ENCODE measurements at places on chromosomes 3 and 15.

DNA sequence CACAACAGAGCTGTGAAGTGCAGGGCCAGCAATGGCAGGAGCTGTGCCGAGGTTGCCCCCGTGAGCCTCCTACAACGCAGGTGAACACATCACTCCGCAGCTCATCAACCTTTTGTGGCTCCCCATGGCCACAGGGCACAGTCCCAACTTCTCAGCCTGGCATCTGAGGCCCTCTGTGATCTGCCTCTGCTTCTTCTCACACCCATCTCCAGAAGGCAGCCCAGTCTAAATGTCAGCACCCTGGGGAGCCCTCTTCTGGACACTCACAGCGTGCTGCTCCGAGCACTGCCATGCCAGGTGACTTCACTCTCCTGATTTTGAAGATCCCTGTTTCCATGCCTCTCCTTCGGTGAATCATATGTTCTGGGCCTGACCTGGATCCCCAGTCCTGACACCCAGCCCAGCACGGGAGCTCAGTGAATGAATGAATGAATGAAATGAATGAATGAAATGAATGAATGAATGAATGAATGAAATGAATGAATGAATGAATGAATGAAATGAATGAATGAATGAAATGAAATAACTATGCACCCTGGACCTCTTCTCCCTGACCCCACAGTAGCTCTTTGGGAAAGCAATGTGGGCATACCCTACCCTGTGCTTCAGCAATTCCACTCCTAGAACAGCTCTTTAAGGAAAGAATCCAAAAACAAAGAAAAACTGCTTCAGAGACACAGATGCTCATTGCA is 17.9 kb upstream of the SKIC8 start:
- no peak for DNase-seq

DNA sequence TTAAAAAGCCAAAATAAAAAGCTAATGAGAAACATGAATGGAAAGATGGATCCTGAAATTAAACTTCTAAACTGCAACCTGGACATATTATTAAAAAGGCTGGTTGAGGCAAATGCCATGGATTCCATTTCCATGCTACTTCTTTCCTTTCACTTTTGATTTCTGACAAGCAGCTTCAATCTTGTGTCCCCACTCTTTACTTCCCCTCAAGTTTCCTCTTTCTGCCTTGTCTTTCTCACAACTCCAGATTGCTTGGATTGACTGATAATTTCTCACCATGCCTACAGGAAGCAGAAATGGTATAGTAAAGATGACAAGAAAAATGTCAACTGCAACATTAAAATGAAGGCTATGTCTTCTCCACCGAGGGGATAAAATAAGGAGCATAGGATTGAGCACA is 1136.7 kb downstream of the TUSC7 start:
- no peak for DNase-seq

DNA sequence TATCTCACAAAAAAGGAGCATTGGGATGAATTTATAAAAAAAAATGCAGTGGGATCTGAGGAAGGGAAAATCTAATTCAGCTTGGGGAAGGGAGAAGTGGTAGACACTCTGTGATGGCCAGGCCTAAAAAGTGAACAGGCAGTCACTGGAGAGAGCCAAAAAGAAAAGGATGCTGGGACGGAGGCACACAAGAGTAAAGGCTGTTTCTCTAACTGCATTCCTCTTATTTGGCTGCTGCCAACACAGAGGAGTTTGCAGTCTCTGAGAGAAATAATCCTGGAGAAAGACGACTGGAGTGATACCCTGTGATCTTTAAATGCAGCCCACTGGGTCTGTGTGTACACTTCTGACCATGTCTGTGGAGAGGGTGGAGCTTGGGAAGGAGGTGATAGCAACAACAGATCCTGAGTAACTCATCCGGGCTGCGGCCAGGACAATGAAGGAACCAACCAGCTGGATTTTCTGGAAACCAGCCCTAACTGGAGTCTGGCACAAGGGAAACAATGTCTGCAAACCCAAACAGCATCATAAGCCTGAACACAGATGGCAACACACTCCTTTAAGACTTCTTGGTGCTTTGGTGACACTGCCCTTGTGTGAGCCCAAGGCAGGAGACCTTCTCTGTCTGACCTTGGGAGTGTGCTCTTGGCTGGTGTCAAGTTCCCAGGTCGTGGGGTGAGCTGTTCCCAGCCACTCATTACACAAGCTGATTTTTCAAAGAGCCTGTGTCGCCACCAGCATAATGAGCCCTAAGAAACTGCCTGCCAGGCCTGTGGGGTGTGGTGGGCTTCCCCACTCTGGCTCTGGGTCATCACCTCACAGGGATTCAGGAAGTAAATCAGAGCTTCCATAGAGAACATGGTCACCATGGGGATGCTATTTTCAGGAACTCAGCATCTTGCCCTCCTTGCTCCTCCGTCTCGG is 8.0 kb downstream of the FYCO1 start:
- DNase-seq: no peak

- no peak for DNase-seq
Measured at GRCh38 chr3:98855806-98856400, 45.6 kb downstream of the DCBLD2 start.

- no peak for DNase-seq
Measured at GRCh38 chr3:127134887-127135240, 58.1 kb upstream of the PRR23E start.

GRCh38 chr3:141998669-141999290 is 122.3 kb downstream of the ATP1B3 start:
- DNase-seq: no peak

- DNase-seq: no peak
Measured at GRCh38 chr3:48997102-48997635, 7.1 kb downstream of the P4HTM start.

GRCh38 chr3:50518436-50518835 is 15.0 kb upstream of the CACNA2D2 start:
- DNase-seq: no peak

GRCh38 chr3:129341331-129342141 is 62.9 kb downstream of the HMCES start:
- no peak for DNase-seq

DNA sequence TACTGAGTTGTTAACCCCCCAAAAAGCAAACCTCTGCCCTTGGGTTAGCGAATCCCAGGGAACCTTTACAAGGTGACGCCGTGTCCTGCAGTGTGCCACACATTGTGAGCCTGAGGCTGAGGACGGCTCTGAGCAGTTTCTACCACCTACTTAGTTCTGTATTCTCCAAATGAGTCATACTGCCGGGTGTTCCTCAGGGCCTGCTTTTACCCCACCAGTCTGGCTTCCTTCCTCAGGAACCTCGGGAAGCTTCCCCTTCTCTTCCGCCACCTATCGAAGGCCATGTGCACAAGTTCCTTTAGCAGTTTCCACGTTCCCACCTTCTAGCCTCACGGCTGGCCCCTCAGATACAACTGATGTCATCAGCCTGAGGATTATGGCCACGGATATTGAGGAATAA is 384.0 kb upstream of the TPM1 start:
- no peak for DNase-seq

GRCh38 chr3:122233101-122233952 is 49.9 kb downstream of the CASR start:
- no peak for DNase-seq

- no peak for DNase-seq
Measured at GRCh38 chr3:36832406-36832805, 68.1 kb upstream of the DCLK3 start.

- no peak for DNase-seq
Measured at GRCh38 chr3:13240928-13241618, 167.8 kb upstream of the IQSEC1 start.

DNA sequence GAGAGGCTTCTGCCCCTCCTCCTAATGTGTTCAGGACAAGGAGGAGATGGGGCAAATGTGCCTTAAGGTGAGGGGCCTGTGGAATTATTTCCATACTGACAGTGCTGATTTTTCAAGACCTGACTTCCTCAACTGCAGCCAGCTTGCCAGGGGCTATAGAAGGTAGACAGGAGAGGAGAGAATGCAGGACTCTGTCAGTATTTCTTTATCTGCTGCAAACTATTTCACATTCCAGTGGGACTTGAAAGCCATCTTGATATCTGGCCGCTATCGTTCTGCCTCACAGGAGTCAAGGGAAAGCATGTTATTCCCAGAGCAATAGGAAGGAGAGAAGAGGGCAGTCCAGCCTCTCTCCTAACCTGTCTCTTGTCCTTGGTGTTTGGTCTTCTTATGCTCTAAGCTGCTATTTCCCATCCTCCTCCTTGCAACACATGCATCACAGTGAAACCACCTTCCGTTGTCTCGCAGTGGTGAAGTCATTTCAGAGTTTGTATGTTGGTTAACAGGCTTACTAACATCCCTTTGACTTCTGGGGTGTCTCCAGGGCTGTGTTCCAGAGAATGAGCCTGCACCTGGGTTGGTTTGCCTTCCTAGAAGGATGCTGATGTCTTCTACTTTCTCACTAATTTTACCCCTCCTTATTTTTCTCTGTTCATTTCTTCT is 95.1 kb upstream of the MRPS22 start:
- no peak for DNase-seq

DNA sequence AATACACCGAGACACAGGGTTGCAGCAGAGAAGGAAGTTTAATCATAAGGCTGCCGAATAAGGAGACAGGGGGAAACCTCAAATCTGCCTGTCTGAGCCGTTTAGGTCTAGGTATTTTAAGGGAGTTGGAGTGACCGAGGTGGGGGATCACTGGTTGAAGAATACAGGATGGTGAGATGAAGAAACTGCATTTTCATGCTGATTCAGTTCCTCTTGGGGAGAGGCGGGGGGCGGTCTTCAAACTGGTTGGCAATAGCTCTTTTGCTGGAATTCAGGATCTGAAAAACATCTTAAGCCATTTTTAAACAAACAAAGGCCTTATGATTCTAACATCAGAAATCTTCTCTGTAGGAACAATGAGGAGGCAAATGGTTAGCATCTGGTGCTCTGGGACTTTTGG is 699.5 kb upstream of the CFAP20DC start:
- DNase-seq: no peak

DNA sequence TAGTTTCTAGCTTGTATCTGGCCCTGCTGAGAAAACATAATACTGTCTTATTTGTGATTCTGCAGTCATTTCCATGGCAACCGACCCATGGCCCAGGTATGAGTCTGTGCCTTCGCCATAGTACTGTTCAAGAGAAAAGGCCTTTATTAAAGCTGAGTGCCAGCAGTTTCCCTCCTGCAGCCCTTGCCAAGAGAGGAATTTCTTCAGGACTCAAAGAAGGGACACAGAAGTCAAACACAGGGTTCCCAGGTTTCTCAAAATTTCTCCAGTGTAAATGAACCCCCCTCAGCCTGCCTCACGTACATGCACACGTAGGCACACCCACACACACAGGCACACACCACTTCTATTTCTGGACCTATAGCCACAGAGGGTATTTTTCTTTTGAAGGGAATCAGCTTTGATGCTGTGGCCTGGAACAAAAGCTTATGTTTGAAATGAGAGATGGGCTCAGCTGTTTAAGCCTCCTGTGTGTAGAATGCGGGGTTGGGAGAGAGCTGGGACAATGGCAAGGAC is 269.2 kb downstream of the PDCD6IP start:
- DNase-seq: no peak

DNA sequence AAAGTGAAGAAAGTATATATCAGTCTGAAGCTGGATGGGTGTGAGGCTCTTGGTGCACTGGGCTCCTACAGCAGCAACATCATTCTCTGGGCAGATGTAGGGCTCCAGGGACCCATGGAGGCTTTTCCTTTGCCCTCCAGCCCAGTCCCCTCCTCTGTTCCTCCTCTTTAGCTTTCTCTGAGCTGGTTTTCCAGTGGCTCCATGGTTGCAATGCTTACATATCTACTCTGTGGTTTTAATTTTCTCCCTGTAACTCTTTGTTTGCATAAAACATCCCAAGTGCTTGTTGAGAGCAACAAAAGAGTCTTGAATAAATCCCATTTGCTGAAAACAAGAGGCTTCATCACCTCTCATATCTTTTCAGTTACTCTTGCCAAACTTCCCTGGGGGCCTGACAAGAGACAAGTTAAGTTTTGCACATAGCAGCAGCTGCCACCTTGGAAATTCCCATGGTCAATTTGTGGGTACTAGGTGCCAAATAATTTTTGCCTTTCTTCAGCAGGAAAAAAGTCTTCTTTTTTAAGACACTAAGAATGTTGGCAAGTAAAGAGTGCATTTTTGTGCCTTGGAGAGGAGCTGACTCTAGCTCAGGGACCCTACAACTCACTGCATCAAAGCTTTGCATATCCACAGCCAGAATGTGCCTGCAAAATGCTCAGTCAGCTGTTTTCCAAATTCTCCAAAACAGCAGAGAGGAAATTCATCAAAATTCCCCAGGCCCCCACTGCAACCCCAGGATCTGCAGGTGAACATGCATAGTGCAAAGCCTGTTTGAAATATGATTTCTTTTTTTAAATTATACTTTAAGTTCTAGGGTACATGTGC is 41.9 kb downstream of the COLQ start:
- no peak for DNase-seq

DNA sequence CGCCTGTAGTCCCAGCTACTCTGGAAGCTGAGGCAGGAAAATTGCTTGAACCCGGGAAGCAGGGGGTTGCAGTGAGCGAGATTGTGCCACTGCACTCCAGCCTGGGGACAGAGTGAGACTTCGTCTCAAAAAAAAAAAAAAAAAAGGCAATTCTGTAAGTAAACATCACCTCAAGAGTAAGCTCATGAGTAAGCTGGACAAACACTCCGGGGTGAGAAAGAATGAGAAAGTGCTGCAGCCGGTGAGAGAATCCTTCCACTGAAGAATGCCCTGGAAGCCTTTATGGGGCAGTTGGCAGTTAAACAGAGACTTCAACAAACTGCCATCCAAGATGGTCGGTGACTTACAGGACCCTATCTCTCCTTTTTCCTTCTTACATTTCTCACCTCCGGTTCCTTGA is 47.5 kb downstream of the FEZF2 start:
- no peak for DNase-seq

All from NCI-H187 treated with DMSO at 0.1 percent for 48 hours (cell line).